ENCODE measurements at places on chromosomes 7 and 10. TPM values are rescaled to one million over a fixed set of nuclear protein-coding genes. Genes with fewer than 3 reads are reported as not detected.

The PSMC2 gene
- 283 TPM for polyA plus RNA-seq

DNA sequence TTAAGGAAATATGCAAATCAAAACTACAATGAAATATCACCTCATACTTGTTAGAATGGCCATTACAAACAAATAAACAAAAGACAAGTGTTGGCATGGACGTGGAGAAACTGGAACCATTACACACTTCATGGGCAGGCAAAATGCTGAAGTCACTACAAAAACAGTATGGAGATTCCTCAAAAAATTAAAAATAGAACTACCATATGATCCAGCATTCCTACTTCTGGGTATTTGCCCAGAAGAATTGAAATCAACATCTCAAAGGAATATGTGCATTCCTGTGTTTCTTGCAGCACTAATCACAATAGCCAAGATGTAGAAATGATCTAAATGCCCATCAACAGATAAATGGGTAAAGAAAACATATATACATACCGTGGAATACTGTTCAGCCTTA is 83.6 kb downstream of the NRCAM start:
- no peak for DNase-seq

GRCh38 chr7:148708026-148708885 is 9.6 kb downstream of the CUL1 start:
- DNase-seq = no peak

GRCh38 chr7:17774248-17774647 is 166.0 kb downstream of the SNX13 start:
- no peak for DNase-seq
